ENCODE measurements at places on chromosomes 2 and 18.

DNA sequence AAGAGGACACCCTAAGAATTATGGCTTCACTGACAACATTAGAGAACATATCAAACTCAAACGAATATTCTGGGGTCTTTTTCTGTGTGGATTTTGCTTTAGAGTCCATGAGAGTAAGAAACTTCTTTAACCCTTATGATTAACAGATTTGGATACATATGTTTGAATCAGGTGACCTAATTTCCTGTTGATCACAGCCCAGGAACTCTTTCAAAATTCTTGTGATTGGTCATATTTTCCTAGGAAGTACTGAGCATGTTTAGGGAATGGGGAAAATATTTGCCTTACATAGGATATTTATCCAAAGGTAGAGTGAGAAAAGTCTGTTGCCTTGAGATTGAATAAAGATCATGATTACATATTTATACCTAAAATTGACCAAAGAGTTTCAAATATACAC is 160.0 kb downstream of the KCNH7 start:
- H3K36me3 ChIP-seq, result no peaks in the 10 kb centered on the region
- H3K4me1 ChIP-seq, result no peaks in the 10 kb centered on the region
- no peak for DNase-seq

GRCh38 chr2:219560037-219560892 is 11.1 kb downstream of the OBSL1 start:
- DNase-seq, result peak; percentile 64
- no peak overlapping the region for H3K4me3 ChIP-seq
- peaks cover 12% of the 10 kb centered on the region for H3K36me3 ChIP-seq
- H3K27ac ChIP-seq, result no peak overlapping the region
- no peaks in the 10 kb centered on the region for H3K27me3 ChIP-seq

DNA sequence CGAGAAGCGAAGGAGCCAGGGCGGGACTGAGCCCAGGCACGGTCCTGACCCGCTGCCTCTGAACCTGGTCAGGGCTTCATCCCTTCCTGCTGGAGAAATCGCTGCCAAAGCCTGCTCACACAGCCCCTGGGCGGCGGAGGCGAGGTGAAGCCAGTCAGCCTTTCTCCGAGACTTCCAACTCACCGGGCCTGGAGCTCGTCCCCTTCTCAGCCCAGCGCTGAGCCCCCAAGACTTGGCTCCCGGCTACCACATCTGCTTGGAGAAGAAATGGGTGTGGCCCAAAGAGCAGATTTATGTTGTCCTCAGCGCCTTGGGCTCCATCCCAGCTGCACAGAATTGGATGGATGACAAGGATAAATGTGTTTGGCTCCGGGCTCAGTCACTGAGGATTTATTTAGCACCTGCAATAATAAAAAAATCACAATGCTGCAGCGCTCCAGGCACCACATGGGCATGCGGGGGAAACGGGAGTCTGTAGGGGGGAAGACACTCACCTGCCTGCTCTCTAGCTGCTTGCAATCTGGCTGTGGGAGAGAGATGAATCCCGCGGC is 64.9 kb downstream of the ACTR2 start:
- H3K36me3 ChIP-seq, result no peaks in the 10 kb centered on the region
- H3K27ac ChIP-seq, result no peak overlapping the region
- no peaks in the 10 kb centered on the region for H3K27me3 ChIP-seq
- H3K4me1 ChIP-seq, result no peaks in the 10 kb centered on the region

DNA sequence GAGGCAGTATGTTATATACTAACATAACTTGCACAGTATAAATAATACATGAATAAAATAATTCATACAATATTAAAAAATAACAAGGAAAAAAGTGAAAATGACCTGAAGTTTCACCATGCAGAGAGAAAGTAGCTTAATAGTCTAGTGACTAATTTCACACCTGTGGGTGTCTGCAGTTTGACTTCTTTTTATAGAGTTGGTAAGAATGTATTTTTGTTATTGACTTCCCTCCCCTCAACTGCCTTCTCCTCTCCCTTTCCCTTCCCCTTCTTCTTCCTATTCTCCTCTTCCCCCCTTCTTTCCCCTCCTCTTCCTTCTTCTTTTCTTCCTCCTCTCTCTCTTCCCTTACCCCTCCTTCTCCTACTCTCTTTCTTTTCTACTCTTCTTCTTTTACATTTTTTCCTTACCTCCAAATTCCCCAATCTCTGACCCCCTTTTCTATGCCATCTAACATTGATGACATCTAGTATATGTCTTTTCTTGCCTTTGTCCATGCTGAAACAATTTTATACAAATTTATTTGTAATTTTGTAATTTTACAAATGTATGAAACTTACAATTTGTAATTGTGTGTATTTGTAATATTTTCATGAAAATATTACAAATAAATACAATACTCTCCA is 3.1 kb downstream of the DNAH6 start:
- no peaks in the 10 kb centered on the region for H3K36me3 ChIP-seq
- H3K4me1 ChIP-seq, result no peaks in the 10 kb centered on the region
- H3K27ac ChIP-seq, result no peak overlapping the region
- DNase-seq, result no peak
- no peak overlapping the region for H3K4me3 ChIP-seq
- no peaks in the 10 kb centered on the region for H3K27me3 ChIP-seq

GRCh38 chr18:470661-471501 is 29.6 kb downstream of the COLEC12 start:
- no peaks in the 10 kb centered on the region for H3K36me3 ChIP-seq
- H3K27me3 ChIP-seq, result no peaks in the 10 kb centered on the region
- H3K4me1 ChIP-seq, result peaks cover 4% of the 10 kb centered on the region
- no peak overlapping the region for H3K4me3 ChIP-seq
- no peak overlapping the region for H3K27ac ChIP-seq

GRCh38 chr2:122101319-122101718 is 345.9 kb downstream of the TSN start:
- no peak overlapping the region for H3K27ac ChIP-seq
- DNase-seq, result no peak
- no peaks in the 10 kb centered on the region for H3K36me3 ChIP-seq
- H3K27me3 ChIP-seq, result no peaks in the 10 kb centered on the region
- no peak overlapping the region for H3K4me3 ChIP-seq
- no peaks in the 10 kb centered on the region for H3K4me1 ChIP-seq

- H3K36me3 ChIP-seq, result no peaks in the 10 kb centered on the region
- no peaks in the 10 kb centered on the region for H3K27me3 ChIP-seq
- H3K4me1 ChIP-seq, result peaks cover 17% of the 10 kb centered on the region
- no peak overlapping the region for H3K27ac ChIP-seq
Measured at GRCh38 chr2:61434314-61434713, 36.6 kb downstream of the USP34 start.

DNA sequence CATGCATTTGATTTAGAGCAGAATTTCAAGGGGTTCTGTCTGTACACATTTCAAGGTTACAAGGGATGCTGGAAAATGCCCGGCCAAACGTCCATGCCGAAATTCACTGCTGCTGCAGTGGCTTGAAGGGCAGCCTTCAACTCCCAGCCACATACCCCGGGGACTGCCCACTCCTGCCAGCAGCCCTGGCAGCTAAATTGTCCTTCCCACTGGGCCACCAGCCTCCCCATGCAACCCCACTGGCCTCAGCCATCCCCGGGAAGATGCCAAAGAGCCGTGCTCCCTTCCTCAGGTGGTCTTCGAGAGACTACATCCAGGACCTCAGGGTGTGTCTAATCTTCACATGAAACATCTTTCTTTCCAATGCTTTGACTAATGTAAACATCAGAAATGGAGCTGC is 478.7 kb upstream of the MYT1L start:
- H3K4me3 ChIP-seq, result no peak overlapping the region
- H3K27me3 ChIP-seq, result no peaks in the 10 kb centered on the region
- no peaks in the 10 kb centered on the region for H3K36me3 ChIP-seq
- H3K27ac ChIP-seq, result no peak overlapping the region

- peak; percentile 21 for DNase-seq
- no peak overlapping the region for H3K27ac ChIP-seq
- H3K27me3 ChIP-seq, result no peaks in the 10 kb centered on the region
- H3K4me1 ChIP-seq, result no peaks in the 10 kb centered on the region
Measured at GRCh38 chr2:97718942-97719341, 5.6 kb downstream of the ZAP70 start.

DNA sequence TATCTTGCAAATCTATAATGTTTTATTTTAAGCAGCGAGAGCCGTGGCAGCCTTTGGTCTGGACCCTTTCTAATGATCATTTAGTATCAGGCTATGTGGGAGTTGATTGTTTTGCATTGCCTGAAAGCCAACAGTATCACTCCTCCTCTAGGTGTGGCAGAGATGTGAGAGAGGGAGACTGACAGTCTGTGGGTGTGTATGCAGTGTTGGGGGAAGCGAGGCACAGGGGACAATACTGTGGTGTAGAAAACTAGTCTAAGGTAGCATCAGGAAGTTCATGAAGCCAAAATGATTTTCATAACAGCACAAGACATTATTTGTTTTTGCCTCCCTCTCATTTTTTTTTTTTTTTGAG is 13.4 kb upstream of the IL37 start:
- H3K36me3 ChIP-seq, result no peaks in the 10 kb centered on the region
- H3K4me1 ChIP-seq, result no peaks in the 10 kb centered on the region
- H3K4me3 ChIP-seq, result no peak overlapping the region

- H3K36me3 ChIP-seq, result no peaks in the 10 kb centered on the region
- DNase-seq, result no peak
- no peak overlapping the region for H3K4me3 ChIP-seq
- H3K4me1 ChIP-seq, result no peaks in the 10 kb centered on the region
- H3K27ac ChIP-seq, result no peak overlapping the region
Measured at GRCh38 chr18:75544496-75544895, 117.0 kb upstream of the SMIM21 start.

- no peak overlapping the region for H3K4me3 ChIP-seq
- no peaks in the 10 kb centered on the region for H3K27me3 ChIP-seq
- no peak overlapping the region for H3K27ac ChIP-seq
- peaks cover 28% of the 10 kb centered on the region for H3K36me3 ChIP-seq
- DNase-seq, result no peak
Measured at GRCh38 chr2:27615316-27615715, 13.5 kb downstream of the CCDC121 start.

GRCh38 chr18:9774150-9774549 is 66.0 kb downstream of the RAB31 start:
- H3K36me3 ChIP-seq, result no peaks in the 10 kb centered on the region
- peaks cover 6% of the 10 kb centered on the region for H3K4me1 ChIP-seq

DNA sequence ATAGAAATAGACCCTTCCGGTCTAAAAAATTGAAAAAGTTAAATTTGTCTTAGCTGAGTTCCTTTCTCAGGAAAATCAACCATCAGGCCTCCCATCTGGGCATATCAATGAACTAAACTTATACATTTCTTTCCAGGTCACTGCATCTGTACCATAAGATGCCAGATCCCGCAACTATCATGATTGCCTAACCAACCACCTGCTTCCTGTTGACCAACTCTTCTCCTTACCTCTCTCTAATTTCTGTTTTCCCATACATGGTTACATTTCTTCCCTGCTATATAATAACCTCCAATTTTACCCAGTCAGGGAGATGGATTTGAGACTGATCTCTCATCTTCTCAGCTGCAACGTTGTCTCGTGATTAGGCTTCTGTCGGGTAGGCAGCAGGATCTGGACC is 228.7 kb downstream of the FSIP2 start:
- no peak overlapping the region for H3K4me3 ChIP-seq
- no peak for DNase-seq
- H3K36me3 ChIP-seq, result no peaks in the 10 kb centered on the region
- H3K4me1 ChIP-seq, result no peaks in the 10 kb centered on the region

DNA sequence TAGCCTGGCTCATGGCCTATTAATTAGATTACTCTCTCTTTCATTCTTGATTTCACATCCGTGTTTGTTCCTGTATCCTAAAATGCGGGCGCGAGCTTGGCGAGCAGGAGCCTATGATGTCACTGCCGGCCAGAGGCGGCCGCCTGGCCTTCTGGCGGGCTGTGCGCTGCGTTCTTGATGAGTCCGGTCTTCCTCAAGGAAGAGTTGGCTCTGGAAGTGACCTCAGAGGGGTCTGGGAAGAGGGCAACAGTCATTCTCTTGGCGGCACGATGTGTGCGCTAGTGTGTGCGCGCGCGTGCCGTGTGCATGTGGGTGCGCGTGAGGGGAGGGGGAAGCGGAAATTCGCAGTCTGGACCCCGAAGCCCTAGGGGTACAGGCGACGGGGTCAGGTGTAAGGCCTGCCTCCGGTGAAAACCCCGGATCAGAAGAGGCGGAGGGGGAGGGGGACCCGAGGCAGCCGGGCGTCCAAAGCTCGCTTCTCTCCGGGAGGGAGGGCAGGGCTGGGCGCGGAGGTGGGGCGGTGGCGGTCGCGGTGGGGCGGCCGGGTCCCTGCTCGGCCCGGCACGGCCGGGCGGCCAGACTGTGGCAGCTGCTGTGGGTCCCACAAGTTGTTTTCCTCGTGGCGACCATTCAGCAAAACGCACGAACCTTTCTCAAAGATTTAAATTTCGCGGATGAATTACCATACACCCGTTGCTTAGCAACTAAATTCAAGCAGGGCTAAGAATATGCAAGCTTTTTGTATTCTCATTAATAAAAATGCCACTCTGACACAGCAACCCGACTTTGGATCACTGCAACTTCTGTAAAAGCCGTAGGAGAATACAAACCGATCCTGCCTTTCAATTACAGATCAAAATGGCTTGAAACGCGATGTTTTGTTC is 8.4 kb downstream of the POU3F3 start:
- peak overlapping the region; percentile 92 for H3K27ac ChIP-seq
- DNase-seq, result peak; percentile 78
- peaks cover 76% of the 10 kb centered on the region for H3K27me3 ChIP-seq
- H3K4me1 ChIP-seq, result no peaks in the 10 kb centered on the region

- peaks cover 33% of the 10 kb centered on the region for H3K4me1 ChIP-seq
- no peak for DNase-seq
- H3K4me3 ChIP-seq, result no peak overlapping the region
- no peak overlapping the region for H3K27ac ChIP-seq
- H3K36me3 ChIP-seq, result no peaks in the 10 kb centered on the region
Measured at GRCh38 chr2:158120102-158120501, 18.4 kb downstream of the UPP2 start.

GRCh38 chr2:14614017-14614416 is 18.5 kb upstream of the LRATD1 start:
- H3K36me3 ChIP-seq, result no peaks in the 10 kb centered on the region
- no peak for DNase-seq
- no peaks in the 10 kb centered on the region for H3K4me1 ChIP-seq

- peak overlapping the region; percentile 63 for H3K4me3 ChIP-seq
- peak overlapping the region; percentile 72 for H3K27ac ChIP-seq
- peak; percentile 63 for DNase-seq
- no peaks in the 10 kb centered on the region for H3K27me3 ChIP-seq
- H3K4me1 ChIP-seq, result peaks cover 7% of the 10 kb centered on the region
- no peaks in the 10 kb centered on the region for H3K36me3 ChIP-seq
Measured at GRCh38 chr2:85133751-85134254, 611 bp downstream of the TCF7L1 start.

- DNase-seq, result no peak
- no peaks in the 10 kb centered on the region for H3K36me3 ChIP-seq
- no peaks in the 10 kb centered on the region for H3K27me3 ChIP-seq
- no peak overlapping the region for H3K4me3 ChIP-seq
Measured at GRCh38 chr2:237408335-237409000, 5.5 kb downstream of the COL6A3 start.

GRCh38 chr18:10588975-10589374 is 63.1 kb downstream of the NAPG start:
- no peaks in the 10 kb centered on the region for H3K36me3 ChIP-seq
- H3K4me3 ChIP-seq, result no peak overlapping the region
- no peak overlapping the region for H3K27ac ChIP-seq
- H3K27me3 ChIP-seq, result no peaks in the 10 kb centered on the region

Data from kidney (tissue), 22 donors.